Glutamatergic neuron (in vitro differentiated cells): ENCODE measurements at places on chromosomes 2 and 18.

- no peak for DNase-seq
- no peak overlapping the region for H3K4me3 ChIP-seq
- H3K27ac ChIP-seq: no peak overlapping the region
- H3K4me1 ChIP-seq: peaks cover 3% of the 10 kb centered on the region
Measured at GRCh38 chr2:181111059-181111458, 130.7 kb downstream of the UBE2E3 start.

- no peak overlapping the region for H3K27ac ChIP-seq
- H3K27me3 ChIP-seq: peaks cover 5% of the 10 kb centered on the region
- H3K4me1 ChIP-seq: peaks cover 4% of the 10 kb centered on the region
- no peak for DNase-seq
- no peak overlapping the region for H3K4me3 ChIP-seq
Measured at GRCh38 chr2:120454654-120455385, 108.9 kb downstream of the INHBB start.

GRCh38 chr2:209549589-209549988 is 125.7 kb downstream of the MAP2 start:
- no peak overlapping the region for H3K4me3 ChIP-seq
- no peaks in the 10 kb centered on the region for H3K27me3 ChIP-seq
- H3K4me1 ChIP-seq: peaks cover 3% of the 10 kb centered on the region
- DNase-seq: no peak
- no peaks in the 10 kb centered on the region for H3K36me3 ChIP-seq

DNA sequence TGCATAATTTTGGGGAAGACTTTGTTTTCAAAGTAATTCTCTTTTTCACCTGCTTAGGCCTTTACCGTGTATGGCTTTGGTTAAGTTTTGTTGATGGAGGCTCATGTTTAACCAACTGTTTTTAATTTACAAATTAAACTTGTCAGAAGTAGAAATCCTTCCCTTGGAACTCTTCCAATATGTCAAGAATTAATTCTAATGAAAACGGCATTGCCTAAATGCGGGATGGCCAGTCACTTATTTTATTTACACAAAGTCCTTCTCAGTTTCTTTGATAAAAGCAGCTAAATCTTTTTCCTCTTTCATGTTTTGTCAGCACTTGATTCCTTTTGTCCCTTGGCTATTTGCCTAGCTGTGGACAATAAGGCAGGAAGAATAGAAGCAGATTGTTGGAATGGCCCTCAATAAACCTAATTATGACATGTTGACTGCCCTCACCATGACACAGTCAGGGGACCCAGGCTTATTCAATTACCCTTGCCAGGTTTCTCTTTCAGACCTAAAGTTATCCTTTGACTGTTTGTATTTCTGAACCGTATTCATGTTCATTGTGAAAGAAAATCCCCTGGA is 26.3 kb downstream of the PAX3 start:
- peaks cover 2% of the 10 kb centered on the region for H3K27me3 ChIP-seq
- DNase-seq: no peak
- no peak overlapping the region for H3K27ac ChIP-seq
- no peaks in the 10 kb centered on the region for H3K36me3 ChIP-seq

- no peak for DNase-seq
- no peak overlapping the region for H3K27ac ChIP-seq
- H3K36me3 ChIP-seq: no peaks in the 10 kb centered on the region
- H3K27me3 ChIP-seq: no peaks in the 10 kb centered on the region
- peaks cover 6% of the 10 kb centered on the region for H3K4me1 ChIP-seq
Measured at GRCh38 chr2:168137510-168138180, 109.8 kb downstream of the STK39 start.
